ENCODE measurements at places on chromosomes 3 and 15.
A peak's percentile ranks its signal among the peaks of the same experiment; 100 is the strongest.

DNA sequence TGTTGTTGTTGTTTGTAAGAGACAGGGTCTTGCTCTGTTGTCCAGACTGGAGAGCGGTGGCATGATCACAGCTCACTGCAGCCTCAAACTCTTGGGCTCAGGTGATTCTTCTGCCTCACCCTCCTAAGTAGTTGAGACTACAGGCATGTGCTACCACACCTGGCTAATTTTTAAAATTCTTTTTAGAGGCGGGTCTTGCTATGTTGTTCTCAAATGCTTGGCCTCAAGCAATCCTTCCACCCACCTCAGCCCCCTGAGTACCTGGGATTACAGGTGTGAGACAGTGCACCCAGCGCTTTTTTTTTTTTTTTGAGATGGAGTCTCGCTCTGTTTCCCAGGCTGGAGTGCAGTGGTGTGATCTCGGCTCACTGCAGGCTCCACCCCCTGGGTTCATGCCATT lies 46.7 kb downstream of the TMOD3 start:
- DNase-seq: no peak

- DNase-seq: peak; percentile 94
Observed at GRCh38 chr3:195914648-195915473, 6.5 kb upstream of the TNK2 start.

DNA sequence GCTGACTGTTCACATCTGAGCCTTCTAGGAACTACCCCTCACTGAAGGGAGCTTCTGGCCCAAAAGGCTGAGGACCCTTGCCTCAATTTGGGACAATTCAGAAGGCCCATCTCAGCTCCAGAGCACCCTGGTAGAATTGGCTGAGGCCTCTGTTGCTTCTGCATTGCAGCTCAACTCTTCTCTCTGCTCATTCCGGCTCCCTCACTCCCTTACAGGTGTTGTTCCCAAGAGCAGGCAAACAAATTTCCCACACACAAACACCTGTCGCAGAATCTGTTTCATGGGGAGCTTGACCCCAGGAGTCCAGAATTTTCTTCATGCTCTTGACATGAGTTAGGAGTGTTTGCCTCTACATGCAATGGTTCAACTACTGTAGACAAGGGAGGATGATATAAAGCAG lies 78.7 kb downstream of the CRYGS start:
- no peak for DNase-seq

DNA sequence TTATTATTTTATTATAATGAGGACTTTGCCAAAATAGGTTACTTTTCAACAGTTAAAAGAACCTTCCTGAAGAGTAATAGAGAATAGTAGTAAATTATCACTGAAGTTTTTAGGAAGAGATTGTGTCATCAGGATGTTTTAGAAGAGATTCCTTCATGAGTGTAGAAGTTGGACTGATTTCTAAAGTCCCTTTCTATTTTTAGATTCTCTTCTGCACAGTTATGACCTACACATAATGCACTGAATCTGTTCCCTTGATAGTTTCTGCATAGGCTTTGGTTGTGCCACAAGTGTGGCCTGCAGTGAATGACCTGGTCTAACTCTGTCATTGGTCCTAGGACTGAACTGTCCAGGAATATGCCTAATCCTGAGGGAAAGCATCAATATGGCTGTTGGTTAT lies 23.9 kb downstream of the SLC35A5 start:
- DNase-seq: no peak

GRCh38 chr3:8152821-8153418 lies 348.7 kb upstream of the LMCD1 start:
- DNase-seq: no peak

- DNase-seq: no peak
Observed at GRCh38 chr3:171789759-171790505, 20.4 kb downstream of the PLD1 start.

DNA sequence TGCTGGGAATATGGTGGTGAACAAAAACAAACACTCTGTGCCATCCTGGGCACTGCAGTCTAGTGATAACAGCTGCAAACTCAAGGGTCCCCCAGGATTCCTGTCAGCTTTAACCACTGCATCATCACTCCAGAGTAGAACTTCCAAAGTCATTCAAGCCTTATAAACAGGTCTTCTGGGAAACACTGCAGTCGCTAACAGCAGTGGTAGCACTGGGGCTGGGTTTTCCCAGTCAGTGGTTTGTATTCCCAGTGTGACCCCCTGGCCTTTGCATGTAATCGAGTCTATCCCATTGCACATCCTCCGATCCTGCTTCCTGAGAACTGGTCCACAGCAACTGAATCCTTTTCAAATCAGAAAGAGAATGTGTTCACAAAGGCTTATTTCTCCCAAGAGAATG lies 623.5 kb downstream of the EDEM1 start:
- DNase-seq: no peak

GRCh38 chr15:32659340-32660155 lies 18.0 kb downstream of the SCG5 start:
- DNase-seq: no peak

DNA sequence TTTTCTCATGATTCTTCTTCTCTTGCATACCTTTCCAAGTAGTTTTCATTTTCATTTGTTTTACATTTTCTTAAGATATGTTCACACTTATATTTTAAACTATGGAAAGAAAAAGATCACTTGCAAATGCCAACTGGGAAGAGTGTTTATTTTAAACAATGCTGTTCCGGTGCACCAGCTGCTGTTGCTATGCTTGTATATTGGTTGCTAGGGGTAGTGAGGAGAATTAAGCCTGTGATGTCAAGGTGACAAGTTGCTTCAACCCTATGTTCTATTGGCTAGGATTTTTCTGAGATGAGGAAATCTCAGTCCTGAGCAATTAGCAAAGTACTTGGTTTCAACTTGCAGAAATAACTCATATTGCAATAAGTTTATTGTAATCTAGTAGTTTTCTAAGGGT lies 500.1 kb downstream of the MFSD1 start:
- DNase-seq: no peak

DNA sequence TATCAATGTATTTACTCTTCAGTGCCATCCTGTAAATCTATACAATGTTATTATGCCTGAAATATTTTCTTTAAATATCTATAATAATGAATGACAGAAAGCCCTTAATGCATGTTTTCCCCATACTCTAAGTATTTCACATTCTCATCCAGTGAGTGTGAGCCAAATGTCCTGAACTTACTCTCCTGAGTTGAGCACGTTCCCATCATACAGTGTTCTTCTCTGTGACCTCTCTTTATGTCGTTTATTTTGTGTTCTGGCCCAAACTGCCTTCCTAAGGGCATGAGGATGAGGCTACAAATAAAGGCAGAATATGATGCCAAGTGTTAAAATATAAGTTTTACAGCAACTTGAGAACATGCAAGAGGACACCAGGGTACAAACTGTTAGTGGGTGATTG lies 3.3 kb downstream of the OSBPL10 start:
- DNase-seq: no peak

DNA sequence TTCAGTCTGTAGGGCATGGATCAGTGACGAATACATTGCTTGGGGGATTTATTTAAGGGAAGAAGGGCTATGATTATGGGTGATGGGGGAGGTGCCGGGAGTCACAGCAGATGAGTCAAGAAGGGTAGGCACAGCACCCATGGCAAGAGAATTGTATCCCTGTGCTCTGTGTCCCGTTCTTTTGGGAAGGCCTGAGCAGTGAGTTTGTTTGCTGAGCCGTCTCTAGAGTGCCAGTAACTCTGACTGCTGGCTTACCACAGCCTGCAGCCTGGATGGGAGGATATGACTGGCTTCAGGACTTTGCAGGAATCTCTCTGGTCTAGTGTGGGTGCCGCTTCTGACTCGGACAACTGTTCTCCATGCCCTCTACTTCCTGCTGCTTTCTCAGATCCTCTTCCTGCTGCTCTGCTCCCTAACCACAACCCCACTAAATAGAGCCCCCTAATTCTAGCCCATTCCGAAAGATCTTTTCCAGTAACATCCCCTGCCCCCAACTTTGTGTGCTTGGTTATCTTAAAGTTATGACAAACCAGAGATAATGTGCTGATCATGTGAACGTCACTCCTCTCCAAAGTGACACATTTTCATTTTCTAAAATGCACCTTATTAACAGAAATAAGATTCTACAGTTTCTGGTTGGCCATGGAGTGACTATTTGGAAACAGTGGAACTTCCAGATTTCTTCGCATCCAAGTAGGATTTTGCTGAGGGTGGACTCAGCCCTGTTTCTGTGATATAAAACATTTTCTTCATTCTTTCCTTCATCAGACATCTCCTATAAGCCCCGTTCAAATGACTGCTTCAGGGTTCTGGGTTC lies 239.0 kb downstream of the SLCO3A1 start:
- no peak for DNase-seq

DNA sequence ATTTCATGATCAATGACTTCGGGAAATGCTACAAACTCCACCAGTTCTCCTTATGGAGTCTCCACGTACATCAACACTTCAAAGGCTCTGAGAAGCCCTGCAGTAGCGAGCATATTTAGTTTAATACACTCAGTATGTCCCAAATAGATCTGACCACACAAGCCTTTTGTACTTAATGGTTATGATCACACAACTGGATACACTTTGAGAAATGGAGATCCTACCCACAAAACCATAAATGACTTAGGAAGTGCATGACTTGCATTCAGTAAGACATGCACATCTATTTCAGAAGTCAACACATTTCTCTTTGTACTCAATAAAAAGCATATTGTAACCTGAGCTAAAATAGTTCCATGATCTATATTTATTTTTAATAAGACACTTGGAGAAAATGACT lies 103.6 kb upstream of the SPATA12 start:
- no peak for DNase-seq

- DNase-seq: no peak
Observed at GRCh38 chr3:171790574-171790897, 19.7 kb downstream of the PLD1 start.

DNA sequence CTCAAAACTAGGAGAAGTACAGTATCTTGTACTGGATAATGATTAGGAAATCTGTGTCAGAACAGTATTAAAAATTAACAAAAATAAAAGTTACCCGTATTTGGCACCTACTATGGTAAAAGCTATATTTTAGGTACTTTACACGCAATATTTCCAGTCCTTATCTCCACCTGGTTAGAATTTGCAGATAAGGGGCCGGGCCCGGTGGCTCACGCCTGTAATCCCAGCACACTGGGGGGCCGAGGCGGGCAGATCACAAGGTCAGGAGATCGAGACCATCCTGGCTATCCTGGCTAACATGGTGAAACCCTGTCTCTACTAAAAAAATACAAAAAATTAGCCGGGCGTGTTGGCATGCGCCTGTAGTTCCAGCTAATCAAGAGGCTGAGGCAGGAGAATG lies 28.4 kb downstream of the MKRN2OS start:
- DNase-seq: no peak

DNA sequence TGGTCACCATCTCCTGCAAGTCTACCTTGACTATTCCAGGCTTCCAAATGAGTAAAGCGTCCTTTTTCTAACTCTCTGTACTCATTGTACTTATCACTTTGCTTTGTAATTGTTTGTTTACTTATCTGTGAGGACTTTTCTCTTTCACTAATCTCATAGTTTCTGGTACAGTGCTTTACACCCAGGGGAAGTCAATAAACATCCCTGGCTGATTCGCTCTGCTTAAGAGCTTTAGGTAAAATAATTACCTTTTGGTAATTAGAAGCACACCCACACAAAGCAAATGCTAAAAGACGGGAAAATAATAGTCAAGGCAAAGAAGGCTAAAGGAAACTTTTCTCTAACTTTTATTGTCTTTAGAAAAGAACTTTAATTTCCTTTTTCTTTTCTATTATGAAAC lies 466.9 kb upstream of the ROBO1 start:
- DNase-seq: no peak

GRCh38 chr3:4376499-4376898 lies 73.3 kb downstream of the SETMAR start:
- no peak for DNase-seq

DNA sequence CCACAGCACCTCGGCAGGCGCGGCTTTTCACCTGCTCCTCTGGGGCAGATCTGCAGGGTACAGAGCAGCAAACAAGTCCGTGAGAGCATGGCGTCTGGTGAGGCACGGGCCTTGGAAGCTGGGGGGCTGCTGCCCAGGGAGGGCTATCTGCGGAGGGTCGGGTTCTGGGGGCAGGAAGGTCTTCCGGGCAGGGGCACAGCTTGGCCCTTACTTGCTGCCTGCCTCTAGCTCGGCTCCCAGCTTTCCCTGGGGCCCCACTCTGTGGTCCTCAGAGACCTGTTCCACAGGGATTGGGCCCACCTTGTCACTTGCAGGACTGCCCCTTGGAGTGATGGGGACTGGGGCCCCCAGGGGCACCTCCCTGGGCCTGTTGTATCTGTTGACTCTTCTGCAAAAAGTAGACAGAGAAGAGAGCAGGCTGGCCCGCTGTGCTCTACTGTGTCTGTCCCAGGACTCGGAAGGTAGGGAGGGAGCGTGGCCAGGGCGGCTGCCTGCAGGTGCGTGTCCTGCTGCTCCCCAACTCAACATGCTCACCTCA lies 84.1 kb downstream of the TBC1D2B start:
- no peak for DNase-seq

DNA sequence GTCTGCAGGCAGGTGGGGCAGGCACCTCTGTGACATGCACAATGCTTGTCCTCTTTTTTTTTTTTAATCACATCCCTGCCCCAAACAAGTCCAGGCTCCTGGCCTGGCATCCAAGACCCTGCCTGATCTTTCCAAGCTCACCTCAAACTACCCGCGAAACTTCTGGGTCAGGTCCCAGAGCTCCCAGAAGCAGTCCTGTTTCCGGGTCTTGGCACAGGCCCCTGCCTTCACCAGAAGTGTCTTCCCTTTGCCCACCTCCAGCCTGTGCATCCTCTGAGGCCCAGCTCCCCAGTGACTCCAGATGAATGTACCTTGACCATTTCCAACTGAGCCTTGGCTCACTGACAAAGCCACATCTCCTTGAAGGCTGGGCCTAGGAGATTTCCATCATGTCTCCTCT lies 23.0 kb downstream of the PLA2G4E start:
- no peak for DNase-seq

GRCh38 chr3:176523114-176523513 lies 674.2 kb downstream of the TBL1XR1 start:
- DNase-seq: no peak

GRCh38 chr15:88302373-88302772 lies 45.8 kb upstream of the NTRK3 start:
- DNase-seq: no peak

GRCh38 chr15:62781081-62781497 lies 261.5 kb upstream of the TPM1 start:
- no peak for DNase-seq

DNA sequence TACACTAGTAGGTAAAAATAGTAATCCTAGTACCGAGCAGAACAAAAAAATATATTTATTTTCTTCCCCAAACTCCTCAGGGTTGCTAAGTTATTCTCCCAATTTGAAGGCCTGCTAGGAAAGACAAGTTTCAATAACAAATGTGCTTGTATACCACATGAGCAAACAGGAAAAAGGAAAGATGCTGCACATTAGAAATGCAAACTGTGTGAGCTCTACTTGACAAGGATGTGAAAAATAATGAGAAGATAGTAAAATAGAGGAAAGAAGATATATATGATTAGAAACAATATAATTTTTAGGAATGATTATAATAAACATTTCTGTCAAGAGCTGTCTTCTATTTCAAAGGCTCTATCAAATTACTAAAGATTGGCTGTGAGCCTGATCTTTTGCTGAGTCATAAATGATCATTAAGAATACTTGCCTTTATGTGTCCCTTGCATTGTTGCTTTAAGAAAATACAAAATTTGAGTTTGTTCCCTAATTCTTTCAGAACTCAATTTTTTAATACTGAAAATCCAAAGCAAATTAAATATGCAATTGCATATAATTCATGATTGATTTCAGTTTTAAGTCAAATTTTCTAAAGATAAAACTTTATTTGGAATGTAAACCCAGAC lies 174.2 kb downstream of the NEK10 start:
- DNase-seq: no peak

- DNase-seq: no peak
Observed at GRCh38 chr15:92538115-92538514, 117.5 kb downstream of the FAM174B start.

Data from stimulated activated CD4-positive, alpha-beta T cell treated with anti-CD3 and anti-CD28 coated beads, Interleukin-4, amount 100 ng/mL, for 4 hours (primary cell).